Right hindlimb (tissue), 1 donor: ENCODE measurements at places on chromosomes 3 and 15.

DNA sequence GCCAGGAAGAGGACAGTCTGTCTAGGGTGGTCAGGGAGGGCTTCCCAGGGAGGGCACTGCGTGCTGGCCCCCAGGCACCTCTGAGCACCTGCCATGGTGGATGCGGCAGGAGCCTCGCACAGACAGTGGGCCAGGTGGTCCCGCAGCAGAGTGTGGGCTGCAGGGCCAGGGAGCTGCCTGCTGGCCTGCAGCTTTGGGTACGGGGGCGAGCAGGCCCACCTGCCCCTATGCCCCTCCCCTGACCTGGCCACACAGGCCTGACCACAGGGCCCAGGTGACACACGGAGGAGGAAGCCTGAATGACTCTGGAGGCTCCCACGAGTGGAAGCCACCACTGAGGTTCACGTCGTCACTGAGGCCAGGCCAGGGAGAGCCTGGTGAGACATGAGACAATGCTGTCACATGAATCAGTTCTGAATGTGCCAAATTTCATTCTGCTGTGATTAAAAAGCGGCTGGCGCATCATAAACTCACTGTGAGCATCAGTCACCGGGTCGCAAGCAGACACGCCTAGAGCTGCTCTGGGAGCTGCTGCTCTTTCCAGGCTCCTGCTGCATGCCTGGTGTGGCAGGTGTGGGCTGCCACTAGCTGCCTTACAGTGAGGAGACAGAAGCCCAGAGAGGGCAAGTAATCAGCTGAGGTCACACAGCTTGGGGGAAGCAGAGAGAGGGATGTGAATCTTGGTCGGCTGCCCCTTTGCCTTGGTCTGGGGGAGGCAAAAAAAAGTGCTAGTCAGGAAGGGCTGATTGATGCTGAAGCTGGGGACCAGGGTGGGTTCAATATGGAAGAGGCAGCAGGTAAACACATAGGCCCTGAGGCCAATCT, 39.5 kb upstream of the IQSEC1 start:
- no peak for DNase-seq

- no peak for DNase-seq
These were observed 565 bp upstream of the ZNF621 start for GRCh38 chr3:40524222-40524567.

GRCh38 chr3:47367631-47368030, 13.2 kb upstream of the PTPN23 start:
- DNase-seq = no peak

GRCh38 chr15:77981281-77982126, 96.0 kb downstream of the TBC1D2B start:
- DNase-seq = no peak

DNA sequence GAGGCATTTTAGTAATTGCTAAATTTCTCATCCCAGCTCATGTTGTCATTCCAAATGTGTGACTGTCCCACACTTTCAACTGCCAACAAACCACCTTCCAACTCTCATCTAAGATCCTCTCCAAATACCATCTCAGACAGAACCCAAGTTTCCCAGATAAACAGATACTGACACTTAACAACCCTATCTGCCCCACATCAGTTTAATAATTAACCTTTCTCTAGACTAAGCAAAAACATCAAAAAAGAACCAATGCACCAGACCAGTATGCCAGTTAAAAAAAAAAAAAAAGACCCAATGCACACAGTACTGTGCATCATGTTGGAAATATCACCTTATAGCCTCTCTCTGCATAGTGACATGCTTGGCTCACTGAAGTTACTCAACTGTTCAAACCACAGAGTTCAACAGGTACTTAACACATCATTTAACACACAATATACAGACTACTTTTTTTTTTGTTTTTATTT, 5.5 kb downstream of the SFMBT1 start:
- DNase-seq = no peak

GRCh38 chr3:111667621-111668239, 72.6 kb upstream of the ZBED2 start:
- no peak for DNase-seq

DNA sequence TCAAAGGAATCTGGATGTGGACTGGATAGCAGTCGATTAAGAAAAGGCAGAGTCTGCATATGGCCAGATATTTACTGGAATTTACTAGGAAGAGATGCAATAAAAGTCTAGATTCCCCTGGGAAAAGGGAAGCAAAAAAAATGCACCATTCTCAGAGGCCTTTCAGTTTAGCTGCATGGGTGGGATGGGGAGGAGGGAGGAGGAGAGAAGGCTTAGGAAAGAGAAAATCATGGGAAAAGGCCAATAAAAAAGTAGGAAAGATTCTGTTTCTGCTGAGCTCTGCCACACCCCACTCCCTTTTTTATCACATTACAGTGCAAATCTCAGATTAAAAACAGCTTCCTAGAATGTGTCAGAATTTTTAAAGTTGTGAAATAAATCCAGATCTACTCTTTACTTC, 103.6 kb downstream of the ADAMTS9 start:
- DNase-seq = no peak

DNA sequence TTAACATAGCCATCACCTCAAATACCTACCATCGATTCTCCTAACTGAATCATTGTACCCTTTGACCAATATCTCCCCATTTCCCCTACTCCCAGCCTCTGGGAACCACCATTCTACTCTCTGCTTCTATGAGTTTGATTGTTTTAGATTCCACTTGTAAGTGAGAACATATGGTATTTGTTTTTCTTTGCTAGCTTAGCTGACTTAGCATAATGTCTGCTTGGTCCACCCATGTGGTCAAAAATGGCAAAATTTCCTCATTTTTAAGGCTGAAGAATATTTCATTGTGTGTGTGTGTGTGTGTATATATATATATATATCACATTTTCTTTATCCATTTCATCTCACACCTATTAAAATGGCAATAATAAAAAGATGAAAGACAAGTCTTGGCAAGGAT, 469.3 kb downstream of the FHIT start:
- no peak for DNase-seq

GRCh38 chr3:50370594-50370993, 11.3 kb upstream of the TMEM115 start:
- DNase-seq = peak; percentile 75

DNA sequence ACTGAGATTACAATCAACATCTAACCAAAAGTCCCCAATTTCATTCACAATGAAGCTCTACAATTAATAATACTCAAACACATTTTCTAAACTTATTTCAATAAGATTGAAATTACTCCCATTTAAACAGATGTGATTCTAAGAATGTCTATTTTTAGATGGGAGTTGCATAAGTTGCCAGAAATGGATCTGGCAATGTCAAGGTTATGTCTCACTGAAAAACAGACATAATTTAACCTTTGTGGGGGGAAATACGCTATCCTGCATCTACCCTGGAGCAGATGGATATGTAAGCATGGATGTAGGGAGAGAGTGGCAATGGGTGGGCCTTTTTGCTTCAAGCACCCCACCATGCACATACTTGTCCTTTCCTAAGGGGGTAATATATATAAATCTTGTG, 6.7 kb upstream of the EIF1B start:
- no peak for DNase-seq

- no peak for DNase-seq
These were observed 54.6 kb downstream of the DAPK2 start for GRCh38 chr15:63991706-63992105.

GRCh38 chr3:1171320-1171719, 78.5 kb downstream of the CNTN6 start:
- no peak for DNase-seq

DNA sequence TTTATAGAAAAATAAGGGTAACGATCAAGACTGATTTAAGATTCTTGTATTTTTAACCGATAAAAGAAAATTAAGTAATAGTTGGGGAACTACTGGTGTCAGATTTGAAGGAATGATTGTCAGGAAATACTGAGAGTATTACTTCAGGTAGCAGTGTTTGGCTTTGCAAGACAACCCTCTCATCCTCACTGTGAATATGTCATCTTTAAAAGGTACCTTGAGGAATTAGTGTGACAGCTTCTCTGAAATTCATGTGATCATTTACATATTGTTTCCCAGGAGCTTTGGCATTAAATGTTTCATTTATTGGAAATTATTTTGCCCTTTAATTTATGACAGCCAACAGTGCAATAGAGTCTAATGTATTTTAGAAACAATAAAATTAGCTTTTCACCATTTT, 3.3 kb downstream of the CHL1 start:
- DNase-seq = no peak

- DNase-seq = no peak
These were observed 22.2 kb upstream of the ZMAT3 start for GRCh38 chr3:179093807-179094206.

DNA sequence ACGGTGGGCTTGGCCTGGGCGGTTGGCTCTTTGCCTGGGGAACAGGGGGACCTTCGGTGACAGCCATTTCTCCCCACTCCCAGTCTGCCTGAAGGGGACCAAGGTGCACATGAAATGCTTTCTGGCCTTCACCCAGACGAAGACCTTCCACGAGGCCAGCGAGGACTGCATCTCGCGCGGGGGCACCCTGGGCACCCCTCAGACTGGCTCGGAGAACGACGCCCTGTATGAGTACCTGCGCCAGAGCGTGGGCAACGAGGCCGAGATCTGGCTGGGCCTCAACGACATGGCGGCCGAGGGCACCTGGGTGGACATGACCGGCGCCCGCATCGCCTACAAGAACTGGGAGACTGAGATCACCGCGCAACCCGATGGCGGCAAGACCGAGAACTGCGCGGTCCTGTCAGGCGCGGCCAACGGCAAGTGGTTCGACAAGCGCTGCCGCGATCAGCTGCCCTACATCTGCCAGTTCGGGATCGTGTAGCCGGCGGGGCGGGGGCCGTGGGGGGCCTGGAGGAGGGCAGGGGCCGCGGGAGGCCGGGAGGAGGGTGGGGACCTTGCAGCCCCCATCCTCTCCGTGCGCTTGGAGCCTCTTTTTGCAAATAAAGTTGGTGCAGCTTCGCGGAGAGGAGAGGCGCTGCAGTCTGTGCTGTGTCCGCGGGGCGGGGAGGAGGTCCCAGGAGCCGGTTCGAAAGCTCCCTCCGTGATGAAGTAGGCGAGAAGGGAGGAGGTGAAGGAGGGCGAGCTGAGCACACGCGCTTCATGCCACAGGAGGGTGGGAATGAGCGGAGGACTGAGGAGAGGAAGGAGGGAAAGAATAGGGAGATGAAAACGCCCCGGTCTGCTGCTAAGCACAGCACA, 9.6 kb downstream of the CLEC3B start:
- no peak for DNase-seq

GRCh38 chr15:81311752-81312464, 12.0 kb downstream of the STARD5 start:
- DNase-seq = no peak

DNA sequence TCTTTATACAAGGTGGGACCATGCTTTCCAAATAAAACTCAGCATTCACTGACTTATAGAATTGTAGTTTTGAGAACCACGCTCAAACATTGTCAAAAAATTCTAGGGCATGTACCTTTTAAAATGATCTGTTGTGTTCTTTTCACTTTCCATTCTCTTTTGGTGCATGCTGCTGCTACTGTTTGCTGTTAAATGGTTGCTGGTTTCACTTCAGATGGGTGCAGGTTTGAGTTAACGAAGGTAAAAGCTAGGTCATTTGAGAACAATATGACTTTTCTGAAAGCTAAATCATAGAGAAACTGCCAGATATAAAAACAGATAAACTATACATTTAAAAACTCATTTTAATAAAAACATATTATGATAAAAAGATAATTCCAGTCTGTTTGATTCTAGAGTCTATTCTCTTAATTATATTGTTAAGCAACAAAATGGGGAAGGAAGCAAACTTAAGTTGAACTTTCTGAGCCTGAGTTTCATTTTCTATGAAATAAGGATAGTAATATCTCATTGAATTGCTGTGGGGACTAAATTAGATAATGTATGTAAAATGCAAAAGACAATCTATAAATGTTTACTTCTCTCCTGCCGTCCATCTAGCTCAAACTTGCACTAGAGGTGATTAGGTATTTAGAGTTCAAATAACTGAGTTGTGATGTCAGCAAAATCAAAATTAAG, 82.4 kb downstream of the OXSM start:
- DNase-seq = no peak

- DNase-seq = no peak
These were observed 85.5 kb downstream of the SSR3 start for GRCh38 chr3:156469456-156469855.

DNA sequence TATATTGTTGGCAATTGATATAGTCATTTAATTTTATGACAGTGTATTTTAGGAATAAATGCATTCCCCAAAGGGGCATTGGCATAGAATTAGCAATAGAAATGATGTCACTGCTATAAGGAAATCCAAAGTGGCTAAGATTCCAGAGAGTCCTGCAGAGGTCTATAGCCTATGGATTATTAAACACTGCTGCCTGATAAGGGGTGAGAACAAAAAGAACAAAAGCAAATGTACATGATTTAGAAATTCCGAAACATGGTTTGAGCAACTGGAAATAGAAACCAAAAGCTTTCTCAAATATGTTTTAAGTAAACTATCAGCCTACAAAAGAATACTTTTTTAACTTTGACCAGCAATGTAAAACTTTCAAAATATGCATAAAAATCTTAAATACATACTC, 280.1 kb upstream of the RASGRP1 start:
- DNase-seq = no peak

DNA sequence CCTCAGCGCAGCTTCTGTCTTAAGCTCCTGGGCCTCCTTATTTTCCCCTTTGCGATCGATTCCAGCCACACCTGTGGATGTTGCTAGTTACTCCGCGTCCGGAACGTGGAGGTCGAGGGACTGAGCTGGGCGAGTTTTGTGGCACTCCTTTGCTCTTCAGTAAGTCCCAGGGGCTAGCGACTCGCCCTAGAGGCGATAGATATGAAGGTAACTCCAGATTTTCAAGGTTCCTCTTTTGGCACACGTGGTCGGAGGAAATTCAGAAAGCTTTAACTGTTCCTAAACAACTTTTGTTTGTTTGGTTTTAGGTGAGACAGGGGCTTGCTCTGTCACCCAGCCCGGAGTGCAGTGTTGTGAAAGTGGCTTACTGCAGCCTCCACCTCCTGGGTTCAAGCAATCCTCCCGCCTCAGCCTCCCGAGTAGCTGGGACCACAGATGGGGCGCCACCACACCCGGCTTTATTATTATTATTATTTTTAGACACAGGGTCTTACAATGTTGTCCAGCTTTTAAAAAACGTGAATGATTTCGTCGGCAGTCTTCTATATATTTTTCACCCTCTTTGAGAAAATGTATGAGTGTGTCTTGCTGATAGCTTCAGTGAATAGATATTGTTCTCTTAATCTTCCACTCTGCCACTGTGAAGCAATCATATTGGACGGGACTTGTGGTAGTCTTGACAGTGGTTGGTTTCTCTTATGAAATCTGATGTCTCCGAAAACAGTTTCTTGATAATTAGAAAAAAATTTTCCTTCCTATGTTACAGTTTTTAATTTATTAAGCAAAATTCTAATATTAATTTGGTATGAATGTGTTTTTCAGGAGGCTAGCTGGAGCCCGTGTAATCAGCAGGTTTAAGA, 785 bp downstream of the MFSD1 start:
- DNase-seq = no peak

DNA sequence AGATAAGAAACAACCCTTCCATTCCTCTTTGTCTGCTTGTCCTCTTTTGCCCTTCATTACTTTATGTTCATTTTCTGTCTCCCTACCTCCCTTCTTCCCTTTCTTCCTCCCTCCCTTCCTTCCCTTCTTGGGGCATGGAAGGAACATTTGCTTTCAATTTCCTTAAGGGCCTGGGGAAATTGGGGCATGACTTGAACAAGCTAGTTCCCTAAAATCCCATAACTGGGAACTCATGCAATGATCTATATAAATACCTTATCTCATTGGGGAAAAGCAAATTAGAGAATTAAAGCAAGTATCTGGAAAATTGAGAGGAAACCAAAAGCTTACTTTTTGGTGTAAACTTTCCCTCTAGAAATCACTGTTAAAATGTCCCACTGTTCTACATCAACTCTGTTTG, 35.7 kb downstream of the BOC start:
- DNase-seq = no peak
